Cerebellar nuclear complex (tissue), 1 donor: ENCODE measurements at places on chromosomes 12 and 14.

DNA sequence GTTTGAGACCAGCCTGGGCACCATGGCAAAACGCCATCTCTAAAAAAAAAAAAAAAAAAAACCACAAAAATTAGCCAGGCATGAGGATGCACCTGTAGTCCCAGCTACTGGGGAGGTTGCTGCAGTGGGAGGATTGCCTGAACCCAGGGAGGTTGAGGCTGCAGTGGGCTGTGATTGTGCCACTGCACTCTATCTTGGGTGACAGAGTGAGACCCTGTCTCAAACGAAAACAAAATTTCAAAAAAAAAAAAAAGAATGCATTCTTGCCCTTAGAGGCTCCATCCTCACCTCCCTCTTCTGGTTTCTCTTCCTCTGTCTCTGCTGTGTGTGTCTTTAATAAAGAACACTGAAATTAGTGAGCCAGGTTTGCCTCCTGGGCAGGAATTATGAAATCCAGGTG lies 107.8 kb downstream of the VCPKMT start:
- DNase-seq, result no peak

GRCh38 chr14:92259613-92260357 lies 63.2 kb upstream of the SLC24A4 start:
- no peak for DNase-seq

- no peak for DNase-seq
These were observed 5.0 kb downstream of the PLEKHD1 start for GRCh38 chr14:69489495-69489894.

- no peak for DNase-seq
These were observed 48.6 kb downstream of the EIF2S3B start for GRCh38 chr12:10554228-10554755.

- no peak for DNase-seq
These were observed 305.9 kb upstream of the AMIGO2 start for GRCh38 chr12:47385653-47386052.

DNA sequence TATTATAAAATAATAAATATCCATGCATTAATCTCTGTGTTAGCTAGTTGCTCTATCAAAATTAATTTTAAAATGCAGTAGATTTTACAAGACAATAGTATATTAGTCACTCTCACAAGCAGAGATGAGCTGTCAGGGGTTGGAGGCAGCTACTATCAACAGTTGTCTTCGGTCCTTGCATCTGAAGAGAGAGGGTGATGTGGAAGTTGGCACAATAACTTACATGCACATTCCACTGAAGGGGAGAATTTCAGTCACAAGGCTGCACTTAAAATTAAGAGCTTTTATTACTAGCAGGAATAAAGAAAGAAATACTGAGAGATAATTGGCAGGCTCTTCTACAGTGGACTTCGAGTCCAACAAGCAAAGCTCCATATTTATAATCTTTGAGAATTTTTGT lies 166.9 kb upstream of the DCN start:
- DNase-seq, result no peak

DNA sequence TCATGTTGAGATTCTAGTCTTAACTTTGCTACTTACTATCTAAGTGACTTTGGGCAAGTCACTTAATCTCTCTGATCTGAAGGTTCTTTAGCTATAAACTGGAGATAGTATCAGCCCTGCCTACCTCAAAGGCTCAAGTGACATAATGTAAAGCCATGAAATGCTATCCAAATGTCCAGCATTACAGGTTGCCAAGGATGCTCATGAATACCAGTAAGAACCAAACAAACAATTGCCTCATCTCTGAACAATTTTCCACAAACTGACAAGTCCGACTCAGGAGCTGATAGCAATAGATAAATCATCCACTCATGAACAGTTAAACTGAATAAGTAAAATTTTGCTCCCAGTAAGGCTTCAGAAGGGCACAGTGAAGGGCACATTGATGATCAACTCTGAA lies 51.5 kb downstream of the LMNTD1 start:
- no peak for DNase-seq

- DNase-seq, result no peak
These were observed 18.6 kb upstream of the PLEKHG3 start for GRCh38 chr14:64685371-64686281.

- DNase-seq, result no peak
These were observed 386 bp downstream of the LIN52 start for GRCh38 chr14:74085047-74085637.

- no peak for DNase-seq
These were observed 144.4 kb downstream of the CAND1 start for GRCh38 chr12:67413577-67413976.

- no peak for DNase-seq
These were observed 14.7 kb downstream of the RIMBP2 start for GRCh38 chr12:130701402-130701744.

GRCh38 chr12:2374092-2374906 lies 321.5 kb downstream of the CACNA1C start:
- no peak for DNase-seq

DNA sequence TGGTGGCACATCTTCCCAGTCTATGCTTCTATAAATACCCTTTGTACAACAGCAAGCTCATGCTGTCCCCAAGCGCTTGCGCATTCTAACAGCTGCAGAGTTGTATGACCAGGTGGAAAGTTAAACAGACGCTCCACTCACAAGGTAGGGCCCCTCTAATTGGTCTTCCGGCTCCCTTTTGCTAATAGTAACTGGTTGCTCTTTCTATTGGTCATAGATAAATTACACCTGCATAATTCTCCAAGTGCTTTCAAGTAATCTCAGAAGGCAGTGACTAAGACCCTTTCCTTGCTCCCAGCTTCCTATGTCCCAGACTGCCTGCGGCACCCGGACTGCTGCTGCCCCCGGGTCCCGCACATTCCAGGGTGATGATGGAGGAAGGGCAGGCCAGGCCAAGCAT lies 6.1 kb upstream of the TSPAN9 start:
- no peak for DNase-seq

DNA sequence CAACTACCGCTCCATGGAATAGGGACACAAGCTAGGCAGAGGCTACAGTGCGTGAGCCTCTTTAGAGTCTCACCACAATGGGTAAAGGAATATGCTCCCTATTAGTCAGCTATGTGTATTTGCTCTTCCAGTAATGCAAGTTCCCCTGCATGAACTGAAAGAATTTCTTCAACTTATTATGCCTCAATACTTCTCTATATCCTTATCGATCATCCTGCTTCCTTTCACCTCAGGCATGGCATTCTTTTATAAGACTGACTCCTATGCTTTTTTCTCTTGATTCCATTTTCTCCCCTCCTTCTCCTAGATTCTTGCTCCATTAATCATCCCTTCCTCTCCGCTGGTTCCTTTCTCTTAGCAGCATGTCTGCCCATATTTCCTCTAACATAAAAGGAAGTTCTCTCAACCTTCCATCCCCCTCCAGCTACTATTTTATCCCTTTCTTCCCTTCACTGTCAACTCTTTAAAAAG lies 94.5 kb upstream of the CPM start:
- DNase-seq, result no peak

- no peak for DNase-seq
These were observed 170.2 kb upstream of the HMGA2 start for GRCh38 chr12:65653946-65654629.

- DNase-seq, result no peak
These were observed 328.1 kb downstream of the ATP23 start for GRCh38 chr12:58269476-58269875.

- no peak for DNase-seq
These were observed 454.1 kb downstream of the PCNX1 start for GRCh38 chr14:71361336-71361735.

GRCh38 chr14:81177225-81177624 lies 43.5 kb downstream of the GTF2A1 start:
- DNase-seq, result no peak

DNA sequence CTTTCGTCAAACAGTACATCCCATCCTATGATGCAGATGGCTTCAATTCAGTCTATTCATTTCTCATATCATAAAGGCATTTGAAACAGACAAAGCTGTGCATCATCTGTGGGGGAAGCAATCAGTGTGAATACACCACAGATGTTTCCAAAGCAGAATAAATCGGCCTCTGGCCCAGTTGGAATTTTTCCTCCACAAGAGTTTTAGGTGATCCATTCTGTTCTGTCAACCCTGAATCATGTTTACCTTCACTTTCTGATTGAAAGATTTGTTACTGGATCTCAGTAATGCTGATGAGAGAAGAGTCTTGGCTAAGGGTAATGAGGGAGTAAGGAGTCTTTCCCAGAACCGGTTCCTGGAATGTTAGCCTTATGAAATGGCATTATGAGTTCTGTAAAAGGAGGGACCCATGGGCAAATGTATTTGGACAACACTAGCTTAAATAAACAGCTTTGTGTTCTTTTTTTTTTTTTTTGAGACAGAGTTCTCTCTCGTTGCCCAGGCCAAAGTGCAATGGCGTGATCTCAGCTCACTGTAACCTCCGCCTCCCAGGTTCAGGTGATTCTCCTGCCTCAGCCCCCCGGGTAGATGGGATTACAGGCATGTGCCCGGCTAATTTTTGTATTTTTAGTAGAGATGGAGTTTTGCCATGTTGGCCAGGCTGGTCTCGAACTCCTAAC lies 62.5 kb downstream of the TPH2 start:
- DNase-seq, result no peak

GRCh38 chr14:93971635-93972027 lies 4.7 kb downstream of the ASB2 start:
- DNase-seq, result no peak

GRCh38 chr12:110813285-110813684 lies 33.5 kb upstream of the CCDC63 start:
- no peak for DNase-seq

DNA sequence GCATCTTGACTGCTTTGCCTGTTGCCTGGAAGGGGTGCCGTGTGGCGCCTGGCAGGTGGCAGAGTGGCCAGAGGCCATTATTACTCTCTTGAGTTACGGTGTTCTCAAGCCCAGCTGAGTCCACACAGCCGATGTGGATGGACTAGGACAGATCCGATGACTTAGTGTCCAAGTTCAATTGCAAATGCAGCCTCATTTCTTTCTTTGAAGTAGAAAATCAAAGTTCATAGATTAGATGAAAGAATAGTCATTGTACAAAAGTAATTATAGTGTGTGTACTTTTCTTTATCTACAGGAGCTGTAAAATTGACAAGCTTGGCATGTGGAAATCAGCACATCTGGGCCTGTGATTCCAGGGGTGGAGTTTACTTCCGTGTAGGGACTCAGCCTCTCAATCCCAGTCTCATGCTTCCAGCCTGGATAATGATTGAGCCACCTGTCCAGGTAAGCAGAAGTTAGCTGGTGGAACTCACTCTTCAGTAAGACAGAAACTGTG lies 44.7 kb downstream of the ANKRD9 start:
- DNase-seq, result no peak
